Spleen (tissue), 13 donors: ENCODE measurements at places on chromosomes 1 and 21. TPM values are rescaled to one million over a fixed set of nuclear protein-coding genes. Genes with fewer than 3 reads are reported as not detected.

DNA sequence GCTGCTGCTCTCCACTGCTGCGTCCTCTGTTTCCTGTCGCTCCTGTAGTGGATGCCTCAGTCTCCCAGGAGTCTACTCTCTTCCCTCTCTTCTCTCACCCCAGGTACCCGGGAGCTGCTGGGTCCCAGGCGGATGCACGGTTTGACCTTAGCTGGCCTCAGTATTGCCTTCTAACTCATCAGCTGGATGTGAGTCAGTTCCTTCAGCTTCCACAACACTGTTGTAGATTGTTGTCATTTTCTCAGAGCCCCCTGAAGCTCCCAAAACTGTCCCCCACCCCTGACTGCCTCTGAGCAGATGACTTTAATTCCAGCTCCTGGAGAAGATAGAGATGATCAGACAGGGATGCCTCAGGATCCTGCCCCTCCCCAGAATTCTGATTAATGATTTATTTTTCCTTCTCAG, 7.2 kb downstream of the CNIH3 start:
- no peaks in the 10 kb centered on the region for H3K36me3 ChIP-seq
- no peak for DNase-seq
- H3K27me3 ChIP-seq, result no peaks in the 10 kb centered on the region
- H3K4me1 ChIP-seq, result peaks cover 13% of the 10 kb centered on the region

DNA sequence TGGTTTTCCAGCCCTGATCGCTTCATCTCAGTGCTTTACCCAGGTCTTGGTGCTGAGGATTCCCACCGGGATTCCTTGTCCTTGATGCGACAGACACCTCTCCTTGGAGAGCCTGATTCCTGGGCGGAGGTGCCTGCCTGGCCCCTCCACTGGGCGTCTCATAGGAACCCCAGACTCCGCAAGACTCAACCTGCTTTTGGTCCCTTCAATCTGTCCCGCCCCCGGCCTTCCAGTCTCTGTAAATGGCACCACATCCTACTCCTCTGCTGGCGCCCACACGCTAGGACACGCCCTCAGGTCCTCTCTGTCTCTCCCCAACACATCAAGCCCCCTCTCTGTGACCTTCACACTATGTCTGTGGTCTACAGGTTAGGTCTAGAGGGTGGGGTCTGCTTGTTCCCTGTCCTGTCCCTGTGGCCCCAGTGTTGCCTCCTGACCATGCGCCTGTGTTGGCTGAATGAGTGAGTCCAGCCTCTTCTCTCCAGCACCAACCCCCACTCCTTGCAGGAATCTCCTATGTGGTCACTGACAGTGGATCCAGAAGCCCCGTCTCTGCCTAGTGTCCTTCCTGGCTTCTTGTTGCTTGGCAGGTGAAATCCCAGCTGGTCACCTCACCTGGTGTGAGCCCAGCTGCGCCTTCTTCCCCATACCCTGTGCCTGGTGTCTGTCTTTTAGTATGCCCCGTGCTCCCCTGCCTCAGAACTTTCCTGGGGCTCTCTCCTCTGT, 119.7 kb upstream of the C1orf174 start:
- no peak overlapping the region for H3K27ac ChIP-seq
- H3K36me3 ChIP-seq, result no peaks in the 10 kb centered on the region
- DNase-seq, result peak; percentile 54
- H3K4me3 ChIP-seq, result no peak overlapping the region
- no peaks in the 10 kb centered on the region for H3K4me1 ChIP-seq
- H3K27me3 ChIP-seq, result no peaks in the 10 kb centered on the region

PCP4L1 gene
- total RNA-seq, result 0.20 TPM

- no peaks in the 10 kb centered on the region for H3K27me3 ChIP-seq
- H3K27ac ChIP-seq, result no peak overlapping the region
- H3K4me1 ChIP-seq, result no peaks in the 10 kb centered on the region
- H3K36me3 ChIP-seq, result no peaks in the 10 kb centered on the region
- DNase-seq, result no peak
Measured at GRCh38 chr1:248686815-248687214, 15.8 kb downstream of the OR14I1 start.

- no peak overlapping the region for H3K4me3 ChIP-seq
- peaks cover 2% of the 10 kb centered on the region for H3K4me1 ChIP-seq
- no peak overlapping the region for H3K27ac ChIP-seq
- peaks cover 1% of the 10 kb centered on the region for H3K27me3 ChIP-seq
- H3K36me3 ChIP-seq, result no peaks in the 10 kb centered on the region
Measured at GRCh38 chr1:41501581-41501980, 17.1 kb upstream of the EDN2 start.

GRCh38 chr1:108053270-108054013, 88.5 kb upstream of the VAV3 start:
- H3K4me1 ChIP-seq, result peaks cover 25% of the 10 kb centered on the region
- no peak overlapping the region for H3K27ac ChIP-seq
- H3K27me3 ChIP-seq, result no peaks in the 10 kb centered on the region
- H3K4me3 ChIP-seq, result no peak overlapping the region

HPCAL4 gene
- 0.68 TPM for total RNA-seq

- no peaks in the 10 kb centered on the region for H3K4me1 ChIP-seq
- no peak overlapping the region for H3K4me3 ChIP-seq
- H3K36me3 ChIP-seq, result no peaks in the 10 kb centered on the region
- H3K27me3 ChIP-seq, result no peaks in the 10 kb centered on the region
- H3K27ac ChIP-seq, result no peak overlapping the region
Measured at GRCh38 chr1:41598325-41598724, 113.8 kb upstream of the EDN2 start.

DNA sequence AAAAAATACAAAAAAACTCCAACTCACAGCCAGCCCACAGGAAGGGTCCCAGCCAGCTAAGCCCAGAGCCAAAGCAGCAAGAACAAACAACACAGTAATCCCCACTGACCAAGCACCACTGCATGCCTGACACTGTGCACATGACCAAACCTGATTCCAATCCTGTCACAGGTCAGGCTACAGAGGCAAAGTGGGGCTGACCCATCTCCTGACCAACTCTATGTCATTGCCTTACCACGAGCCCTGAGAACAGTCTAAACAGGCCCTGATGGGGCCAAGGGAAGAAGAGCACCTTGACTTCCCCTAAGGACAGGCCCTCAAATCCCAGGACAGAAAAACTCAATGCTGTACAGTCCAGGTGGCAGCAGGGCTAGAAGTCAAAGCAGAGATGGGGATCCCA, 2.4 kb downstream of the LSS start:
- H3K36me3 ChIP-seq, result peaks cover 14% of the 10 kb centered on the region
- H3K27me3 ChIP-seq, result no peaks in the 10 kb centered on the region
- no peak overlapping the region for H3K4me3 ChIP-seq

DMRTA2 gene
- total RNA-seq, result not detected

- peaks cover 20% of the 10 kb centered on the region for H3K36me3 ChIP-seq
- DNase-seq, result no peak
- H3K4me1 ChIP-seq, result peaks cover 55% of the 10 kb centered on the region
- peak overlapping the region; percentile 82 for H3K27ac ChIP-seq
Measured at GRCh38 chr1:223135176-223135942, 7.7 kb downstream of the TLR5 start.

DNA sequence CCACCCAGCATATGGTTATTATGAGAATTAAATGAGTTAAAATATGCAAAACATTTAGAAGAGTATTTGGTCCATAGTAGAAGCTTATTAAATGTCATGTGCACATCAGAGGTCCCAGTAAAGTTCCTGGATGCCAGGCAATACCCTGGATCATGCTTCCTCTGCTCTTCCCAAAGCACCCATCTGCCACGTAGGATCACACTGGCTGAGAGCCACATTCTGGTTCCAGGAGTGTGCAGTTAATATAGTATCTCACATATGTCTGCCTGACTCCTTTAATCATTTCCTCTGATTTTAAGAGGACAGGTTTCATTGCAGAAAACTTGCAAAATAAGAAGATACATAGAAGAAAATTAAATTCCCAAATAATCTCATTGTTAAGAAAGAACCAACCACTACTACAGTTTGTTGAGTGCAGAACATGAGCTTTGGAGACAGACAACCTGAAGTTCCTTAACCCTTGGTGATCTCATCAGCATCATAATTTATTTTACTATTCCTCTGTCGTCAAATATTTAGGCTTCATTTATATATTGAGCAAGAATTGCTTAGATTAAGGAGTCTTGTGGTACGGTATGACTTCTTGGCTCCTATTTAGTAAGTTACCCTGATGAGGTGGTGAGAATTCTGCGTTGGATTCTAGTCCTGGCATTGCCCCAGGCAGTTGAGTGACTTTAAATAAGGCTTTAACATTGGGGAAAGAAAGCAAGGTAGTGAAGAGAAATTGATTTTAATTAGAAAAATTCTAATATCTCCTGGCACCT, 12.3 kb downstream of the SGIP1 start:
- no peak overlapping the region for H3K27ac ChIP-seq
- H3K27me3 ChIP-seq, result no peaks in the 10 kb centered on the region
- no peaks in the 10 kb centered on the region for H3K36me3 ChIP-seq
- no peak for DNase-seq

DNA sequence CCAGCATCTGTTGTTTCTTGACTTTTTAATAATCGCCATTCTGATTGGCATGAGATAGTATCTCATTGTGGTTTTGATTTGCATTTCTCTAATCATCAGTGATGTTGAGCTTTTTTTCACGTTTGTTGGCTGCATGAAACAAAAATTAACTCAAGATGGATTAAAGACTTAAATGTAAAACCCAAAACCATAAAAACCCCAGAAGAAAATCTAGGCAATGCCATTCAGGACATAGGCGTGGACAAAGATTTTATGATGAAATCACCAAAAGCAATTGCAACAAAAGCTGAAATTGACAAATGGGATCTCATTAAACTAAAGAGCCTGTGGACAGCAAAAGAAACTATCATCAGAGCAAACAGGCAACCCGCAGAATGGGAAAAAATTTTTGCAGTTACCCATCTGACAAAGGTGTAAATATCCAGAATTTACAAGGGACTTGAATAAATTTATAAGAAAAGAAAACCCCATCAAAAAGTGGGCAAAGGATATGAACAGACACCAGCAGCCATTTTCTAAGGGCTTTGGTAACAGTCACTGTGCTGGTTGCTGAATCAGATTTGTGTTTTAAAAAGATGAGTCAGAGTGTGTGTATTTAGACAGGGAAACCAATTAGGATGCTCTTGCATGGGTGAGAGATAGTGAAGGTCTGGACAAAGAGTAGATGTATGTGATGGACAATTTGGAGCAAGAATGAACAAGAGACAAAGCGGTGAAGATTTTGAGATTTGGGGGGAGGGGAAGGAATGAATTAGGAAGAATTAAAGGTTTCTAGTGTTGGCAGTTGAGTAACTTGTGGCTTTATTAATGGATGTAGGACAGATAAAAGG, 110.7 kb downstream of the RYR2 start:
- H3K27me3 ChIP-seq, result no peaks in the 10 kb centered on the region
- H3K36me3 ChIP-seq, result no peaks in the 10 kb centered on the region
- no peak overlapping the region for H3K27ac ChIP-seq
- H3K4me3 ChIP-seq, result no peak overlapping the region

FNBP1L gene
- total RNA-seq, result 6.3 TPM

- no peak overlapping the region for H3K4me3 ChIP-seq
- H3K36me3 ChIP-seq, result no peaks in the 10 kb centered on the region
- no peaks in the 10 kb centered on the region for H3K27me3 ChIP-seq
- DNase-seq, result no peak
- H3K4me1 ChIP-seq, result no peaks in the 10 kb centered on the region
Measured at GRCh38 chr21:37623183-37623582, 256.6 kb downstream of the DYRK1A start.

- H3K4me3 ChIP-seq, result no peak overlapping the region
- no peaks in the 10 kb centered on the region for H3K27me3 ChIP-seq
- no peak overlapping the region for H3K27ac ChIP-seq
- peaks cover 59% of the 10 kb centered on the region for H3K36me3 ChIP-seq
- no peak for DNase-seq
- H3K4me1 ChIP-seq, result no peaks in the 10 kb centered on the region
Measured at GRCh38 chr1:167776151-167776550, 54.4 kb downstream of the MPZL1 start.

CHI3L1 gene
- 25.1 TPM for total RNA-seq

GRCh38 chr1:3355894-3356826, 98.3 kb upstream of the ARHGEF16 start:
- H3K36me3 ChIP-seq, result no peaks in the 10 kb centered on the region
- H3K4me1 ChIP-seq, result peaks cover 40% of the 10 kb centered on the region
- no peak overlapping the region for H3K4me3 ChIP-seq
- no peaks in the 10 kb centered on the region for H3K27me3 ChIP-seq

- no peak for DNase-seq
- no peaks in the 10 kb centered on the region for H3K27me3 ChIP-seq
- H3K4me3 ChIP-seq, result no peak overlapping the region
- no peaks in the 10 kb centered on the region for H3K36me3 ChIP-seq
Measured at GRCh38 chr1:54273092-54273794, 73.3 kb downstream of the MRPL37 start.

- H3K4me1 ChIP-seq, result peaks cover 10% of the 10 kb centered on the region
- no peak for DNase-seq
- no peak overlapping the region for H3K27ac ChIP-seq
- H3K27me3 ChIP-seq, result no peaks in the 10 kb centered on the region
- no peaks in the 10 kb centered on the region for H3K36me3 ChIP-seq
- H3K4me3 ChIP-seq, result no peak overlapping the region
Measured at GRCh38 chr1:23639460-23640095, 52.0 kb upstream of the RPL11 start.

GRCh38 chr21:33355996-33356395, 31.2 kb downstream of the IFNAR1 start:
- H3K4me3 ChIP-seq, result no peak overlapping the region
- H3K27ac ChIP-seq, result no peak overlapping the region
- peaks cover 12% of the 10 kb centered on the region for H3K4me1 ChIP-seq

DNA sequence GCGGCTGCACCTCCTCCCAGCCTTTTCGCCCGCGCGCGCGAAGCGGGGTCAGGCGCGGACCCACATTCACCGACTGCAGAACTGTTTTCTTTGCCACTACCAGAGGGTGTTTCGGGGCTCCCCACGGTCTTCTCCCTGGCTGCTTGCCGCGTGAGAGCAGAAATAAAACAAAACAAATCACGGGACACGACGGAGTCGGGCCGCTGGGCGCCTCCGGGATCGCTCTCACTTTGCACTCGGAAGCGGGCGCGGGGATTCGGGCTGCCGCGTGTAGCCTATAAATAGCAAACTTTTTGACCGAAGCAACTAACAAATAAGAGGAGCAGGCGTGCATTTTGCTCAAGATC, 412.3 kb upstream of the ESRRG start:
- no peak overlapping the region for H3K27ac ChIP-seq
- H3K4me1 ChIP-seq, result peaks cover 46% of the 10 kb centered on the region
- peak overlapping the region; percentile 44 for H3K4me3 ChIP-seq
- DNase-seq, result no peak
- no peaks in the 10 kb centered on the region for H3K36me3 ChIP-seq
- peaks cover 74% of the 10 kb centered on the region for H3K27me3 ChIP-seq

DNA sequence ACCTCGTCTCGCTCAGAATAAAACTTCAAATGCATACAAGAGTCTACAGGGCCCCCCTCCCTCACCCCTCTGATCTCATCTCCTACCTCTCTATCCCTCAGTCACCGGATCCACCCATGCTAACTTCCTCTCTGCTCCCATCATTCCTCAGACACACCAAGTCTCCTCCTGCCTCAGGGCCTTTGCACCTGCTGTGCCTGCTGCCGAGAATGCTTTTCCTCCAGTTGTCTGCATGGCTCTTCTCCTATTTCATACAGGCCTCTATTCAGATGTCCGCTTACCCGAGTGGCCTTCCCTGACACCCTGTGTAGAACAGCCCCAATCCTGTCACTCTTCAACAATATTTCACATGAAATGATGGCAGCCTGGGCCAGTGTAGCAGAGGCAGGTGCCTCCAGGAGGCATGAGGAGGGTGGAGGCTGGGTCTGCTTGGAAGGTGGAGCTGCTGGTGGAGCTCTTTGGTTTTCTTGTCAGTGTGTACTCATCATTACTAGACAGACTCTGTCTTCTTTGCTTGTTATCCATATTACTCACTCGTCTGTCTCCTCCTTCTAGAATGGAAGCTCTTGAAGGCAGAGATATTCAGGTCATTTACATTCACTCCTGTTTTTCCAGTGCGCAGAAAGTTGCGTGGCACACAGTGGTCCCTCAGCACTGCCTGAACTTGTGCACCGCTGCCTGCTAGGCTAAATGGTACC, 4.2 kb downstream of the SH2D2A start:
- H3K27me3 ChIP-seq, result peaks cover 10% of the 10 kb centered on the region
- H3K27ac ChIP-seq, result no peak overlapping the region
- DNase-seq, result no peak
- H3K36me3 ChIP-seq, result no peaks in the 10 kb centered on the region
- no peak overlapping the region for H3K4me3 ChIP-seq
